ENCODE measurements at places on chromosomes 5 and 9.

DNA sequence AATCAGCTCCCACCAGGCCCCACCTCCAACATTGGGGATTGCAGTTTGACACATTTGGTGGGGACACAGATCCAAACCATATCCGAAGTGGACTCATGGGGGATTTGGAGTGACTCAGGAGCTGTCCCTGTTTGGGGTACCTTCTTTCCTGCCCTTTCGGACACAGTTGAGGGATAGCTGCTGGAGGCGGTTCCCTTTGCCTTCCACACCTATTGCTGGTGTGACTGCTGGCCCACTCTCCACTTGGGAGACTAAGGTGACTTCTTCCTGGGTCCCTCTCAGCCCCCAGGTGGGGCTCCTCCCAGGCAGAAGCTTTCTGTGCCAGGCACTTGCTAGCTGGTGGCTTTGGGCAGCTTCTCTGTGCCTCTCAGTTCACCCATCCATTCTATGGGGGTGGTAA lies 26.6 kb downstream of the LAMC3 start:
- no peak for DNase-seq

DNA sequence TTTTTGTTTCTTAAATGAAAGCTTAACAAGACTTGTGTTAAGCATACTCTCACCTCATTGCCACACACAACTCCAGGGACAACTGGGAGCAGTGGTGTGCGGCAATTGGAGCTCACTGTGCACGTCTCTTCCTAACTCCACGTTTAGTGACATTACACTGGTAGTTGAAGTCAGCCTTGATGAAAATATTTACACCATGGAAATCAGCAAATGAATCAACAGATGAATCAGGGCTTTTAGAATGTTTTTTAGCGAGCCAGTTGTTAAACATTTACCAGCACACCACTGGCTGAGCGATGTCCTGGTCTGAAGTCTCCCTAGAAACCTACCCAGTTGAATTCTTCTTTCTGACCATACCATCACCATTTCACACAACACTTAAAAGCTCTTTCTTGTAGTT lies 67.3 kb downstream of the KLHL3 start:
- DNase-seq, result peak; percentile 32

GRCh38 chr9:550333-550732 lies 291.2 kb upstream of the DMRT1 start:
- DNase-seq, result no peak

GRCh38 chr5:125054146-125054545 lies 307.7 kb upstream of the ZNF608 start:
- no peak for DNase-seq

DNA sequence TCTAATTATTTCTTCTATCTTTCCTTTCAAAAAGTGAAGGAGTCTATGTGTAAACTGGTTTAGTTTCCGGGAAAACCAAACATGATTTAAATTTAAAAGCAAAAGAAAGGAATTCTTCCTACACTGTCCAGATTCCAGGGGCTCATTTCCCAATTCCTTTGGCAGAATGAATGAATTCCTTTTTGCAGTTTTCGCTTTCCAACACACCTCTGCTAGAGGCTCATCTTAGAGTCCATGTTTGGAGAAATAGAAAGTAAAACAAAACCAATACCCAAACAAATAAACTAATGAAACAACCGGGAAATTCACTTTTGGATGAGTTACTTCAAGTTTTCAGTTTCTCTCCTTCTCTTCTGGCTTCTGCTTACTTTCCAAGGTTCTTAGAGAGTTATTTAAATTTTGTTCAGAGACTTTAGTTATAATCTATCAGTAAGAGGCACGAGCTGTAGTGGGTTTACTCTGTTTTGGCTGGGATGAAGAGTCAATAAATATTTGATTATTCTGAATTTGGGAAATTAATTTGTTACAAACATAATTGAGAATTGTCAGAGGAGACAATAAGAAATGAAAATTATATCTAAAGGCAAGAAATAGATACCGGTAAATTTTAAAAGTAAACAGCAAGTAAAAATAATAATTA lies 365.0 kb upstream of the CDH9 start:
- no peak for DNase-seq

DNA sequence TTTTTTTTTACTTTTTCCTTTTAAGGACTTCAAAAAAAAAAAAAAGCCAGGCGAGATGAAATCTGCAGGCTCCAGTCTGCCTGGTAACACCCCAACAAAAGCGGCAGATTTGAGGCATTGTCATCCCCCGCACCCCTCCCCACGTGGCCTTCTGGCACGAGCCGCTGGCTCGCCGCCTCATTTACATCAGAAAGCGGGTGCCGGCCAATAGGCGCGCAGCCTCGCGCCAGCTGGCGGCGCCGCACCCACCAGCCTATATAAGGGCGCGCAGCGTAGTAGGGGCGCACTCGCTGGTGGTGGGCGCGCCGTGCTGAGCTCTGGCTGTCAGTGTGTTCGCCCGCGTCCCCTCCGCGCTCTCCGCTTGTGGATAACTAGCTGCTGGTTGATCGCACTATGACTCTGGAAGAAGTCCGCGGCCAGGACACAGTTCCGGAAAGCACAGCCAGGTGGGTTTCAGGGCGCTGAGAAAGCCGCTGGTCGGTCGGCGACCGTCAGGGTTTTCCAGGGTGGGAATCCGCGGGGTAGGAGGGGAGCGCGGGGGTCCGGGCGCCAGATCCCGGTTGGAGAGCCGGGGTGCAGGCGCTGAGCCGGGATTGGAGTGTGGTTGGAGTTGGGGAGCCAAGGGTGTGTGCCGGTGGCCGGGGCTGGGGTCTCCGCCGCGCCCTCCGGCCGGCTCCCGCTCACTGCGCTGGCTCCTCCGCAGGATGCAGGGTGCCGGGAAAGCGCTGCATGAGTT lies at the start of gene GADD45G:
GADD45G (plus strand) TSS at position 284 of the 736 bp plus-strand sequence; CDS start at position 394, 110 bp downstream.
- peak; percentile 95 for DNase-seq

- DNase-seq, result peak; percentile 68
These were observed 713 bp downstream of the MOB3B start for GRCh38 chr9:27528886-27529315.

DNA sequence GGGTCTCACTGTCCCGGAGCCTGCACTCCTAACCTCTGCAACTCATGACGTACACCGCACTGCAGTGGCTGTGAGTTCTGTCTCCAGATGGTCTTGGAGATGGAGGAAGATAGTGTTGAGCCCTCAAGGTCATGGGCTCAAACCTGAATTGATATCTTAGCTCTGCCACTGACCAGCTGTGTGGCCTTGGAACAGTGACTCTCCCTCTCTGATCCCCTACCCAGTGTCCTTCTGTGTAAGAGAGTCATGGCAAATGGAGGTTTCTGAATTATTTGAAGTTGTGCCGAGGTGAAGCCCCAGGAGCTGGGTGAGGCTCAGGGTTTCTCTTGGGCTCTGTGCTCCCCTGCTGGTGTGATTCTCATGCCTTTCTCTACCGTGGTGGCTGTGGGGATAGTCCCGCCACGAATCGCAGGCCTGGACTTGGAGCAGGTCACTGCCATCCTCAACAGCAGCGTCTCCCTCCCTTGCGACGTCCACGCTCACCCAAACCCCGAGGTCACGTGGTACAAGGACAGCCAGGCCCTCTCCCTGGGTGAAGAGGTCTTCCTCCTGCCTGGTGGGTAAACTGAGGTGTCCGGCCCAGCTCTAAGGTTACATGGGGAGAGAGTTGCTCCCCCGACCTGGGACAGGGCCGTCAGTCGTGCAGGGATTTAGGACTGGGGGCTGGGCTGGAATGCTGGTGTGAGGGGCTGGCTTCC lies 60.6 kb upstream of the ASS1 start:
- no peak for DNase-seq

GRCh38 chr9:106503759-106504158 lies 359.2 kb upstream of the ZNF462 start:
- DNase-seq, result no peak

GRCh38 chr9:17462869-17463464 lies 115.9 kb upstream of the SH3GL2 start:
- DNase-seq, result peak; percentile 12

GRCh38 chr9:95459851-95460517 lies 56.8 kb downstream of the PTCH1 start:
- no peak for DNase-seq

DNA sequence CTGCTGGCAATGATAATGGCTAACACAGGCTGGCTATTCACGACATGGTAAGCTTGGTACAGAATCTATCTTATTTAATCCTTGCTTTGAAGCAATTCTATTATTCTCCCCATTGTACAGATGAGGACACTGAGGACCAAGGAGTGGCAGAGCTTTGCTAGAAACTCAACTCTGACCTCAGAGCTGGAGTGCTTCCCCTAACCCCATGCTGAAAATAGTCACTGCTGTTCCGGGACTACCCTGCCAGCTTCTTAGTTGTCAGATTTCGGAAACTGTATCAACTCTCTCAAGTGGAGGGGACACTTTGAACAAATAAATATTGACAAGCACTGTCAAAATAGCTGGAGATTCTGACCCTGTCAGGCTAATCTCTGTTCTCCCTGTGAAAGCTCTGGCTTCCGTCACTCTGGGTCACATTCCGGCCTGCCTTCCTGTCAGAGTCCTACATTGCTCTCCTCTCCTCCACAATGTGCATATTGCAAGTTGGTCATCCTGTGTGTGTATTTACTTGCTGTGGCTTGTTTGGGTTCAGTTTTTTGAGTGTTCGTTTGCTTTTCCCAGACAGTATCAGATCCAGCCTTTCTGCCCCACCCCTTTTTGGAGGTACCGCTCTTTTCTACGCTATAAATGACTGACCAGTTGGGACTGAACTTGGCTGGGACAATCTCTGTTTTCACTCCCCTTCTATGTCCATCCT lies 134.3 kb upstream of the MAP1B start:
- DNase-seq, result no peak

DNA sequence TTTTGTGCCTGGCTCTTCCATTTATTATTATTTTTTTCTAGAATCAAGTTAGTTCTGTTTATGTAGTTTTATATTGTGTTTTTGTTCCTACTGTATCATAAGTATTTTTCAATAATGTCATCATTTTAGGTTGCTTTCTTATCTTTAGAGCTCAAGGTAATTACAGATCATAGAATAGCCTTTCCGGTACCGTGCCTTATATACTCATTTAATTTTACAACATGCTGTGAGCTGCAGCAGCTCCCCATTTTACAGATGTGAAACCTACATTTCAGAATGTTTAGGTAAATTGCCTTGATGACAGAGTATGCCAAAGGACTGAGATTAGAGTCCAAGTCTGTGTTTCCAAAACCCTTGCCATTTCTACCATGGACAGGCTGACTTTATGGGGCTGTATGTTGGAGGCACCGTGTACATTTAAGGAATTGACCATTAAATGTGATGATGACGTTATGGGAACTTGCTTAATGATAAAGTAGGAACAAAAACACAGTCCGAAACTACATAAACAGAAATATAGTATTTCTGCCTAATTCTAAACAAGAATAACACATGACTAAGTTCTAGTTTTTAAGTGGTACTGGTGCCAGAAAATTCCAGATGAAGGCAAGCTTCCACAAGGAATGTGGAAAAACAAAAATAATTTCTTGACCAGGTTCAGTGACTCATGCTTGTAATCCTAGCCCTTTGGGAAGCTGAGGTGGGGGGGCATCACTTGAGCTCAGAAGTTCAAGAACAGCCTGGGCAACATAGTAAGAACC lies 97.7 kb downstream of the IQGAP2 start:
- peak; percentile 13 for DNase-seq

GRCh38 chr5:93154535-93154934 lies 426.5 kb downstream of the NR2F1-AS1 start:
- DNase-seq, result no peak

DNA sequence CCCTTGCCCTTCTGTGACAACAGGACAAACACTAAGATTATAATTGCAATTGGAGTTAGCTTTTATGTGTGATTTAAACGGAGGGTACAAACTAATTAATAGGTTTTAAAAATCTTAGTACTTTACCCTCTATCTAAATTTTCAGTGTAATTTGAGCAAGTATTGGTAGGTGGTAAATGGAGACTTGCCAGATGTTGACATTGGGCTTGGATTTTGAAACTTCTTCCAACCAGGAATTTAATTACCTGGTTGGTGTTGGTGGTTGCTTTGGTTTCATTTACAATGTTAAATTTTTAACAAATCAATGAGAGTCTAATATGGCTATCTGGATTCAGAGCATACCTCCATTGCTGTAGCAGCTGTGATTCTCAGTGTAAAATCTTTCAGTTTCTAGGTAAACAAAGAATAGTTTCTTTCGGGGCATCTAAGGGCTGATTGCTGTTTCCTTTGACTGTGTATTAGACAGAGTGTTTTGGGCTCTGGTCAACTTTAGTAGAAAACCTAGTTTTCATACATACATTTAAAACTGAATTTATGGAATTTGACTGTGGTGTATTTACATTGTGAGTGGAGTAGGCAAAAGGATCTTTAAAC lies 1.9 kb downstream of the DAPK1 start:
- DNase-seq, result no peak

DNA sequence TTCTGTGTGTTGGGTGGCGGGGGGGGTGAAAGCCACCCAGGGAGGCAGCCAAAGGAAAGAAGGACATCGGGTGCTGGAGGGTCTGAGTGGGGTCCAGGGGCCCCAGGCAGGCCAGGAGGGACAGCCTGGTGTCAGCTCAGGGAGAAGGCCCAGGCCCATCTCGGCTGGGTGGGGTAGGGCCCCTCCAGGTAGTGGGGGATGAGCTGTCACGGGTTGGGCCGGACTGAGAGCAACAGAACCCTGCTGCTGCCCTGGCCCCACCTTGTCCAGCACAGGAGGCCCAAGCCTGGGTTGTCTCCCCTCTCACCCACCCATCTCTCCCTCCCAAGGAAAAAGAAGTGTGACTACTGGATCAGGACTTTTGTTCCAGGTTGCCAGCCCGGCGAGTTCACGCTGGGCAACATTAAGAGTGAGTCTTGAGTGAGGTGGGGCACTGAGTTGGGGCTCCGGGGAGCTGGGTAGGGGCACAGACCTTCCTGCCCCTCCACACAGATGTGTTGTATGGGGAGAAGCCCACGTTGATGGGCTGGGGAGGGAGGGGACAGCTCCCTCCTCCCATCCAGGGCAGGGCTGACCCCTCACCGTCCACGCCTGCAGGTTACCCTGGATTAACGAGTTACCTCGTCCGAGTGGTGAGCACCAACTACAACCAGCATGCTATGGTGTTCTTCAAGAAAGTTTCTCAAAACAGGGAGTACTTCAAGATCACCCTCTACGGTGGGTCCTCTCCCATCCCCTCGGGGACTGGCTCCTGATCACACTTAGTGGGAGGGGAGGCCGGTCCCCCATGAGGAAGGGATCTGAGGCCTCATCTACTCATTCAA lies 2.3 kb downstream of the LCN2 start:
- no peak for DNase-seq

GRCh38 chr5:155049569-155050383 lies 36.2 kb downstream of the KIF4B start:
- DNase-seq, result no peak

DNA sequence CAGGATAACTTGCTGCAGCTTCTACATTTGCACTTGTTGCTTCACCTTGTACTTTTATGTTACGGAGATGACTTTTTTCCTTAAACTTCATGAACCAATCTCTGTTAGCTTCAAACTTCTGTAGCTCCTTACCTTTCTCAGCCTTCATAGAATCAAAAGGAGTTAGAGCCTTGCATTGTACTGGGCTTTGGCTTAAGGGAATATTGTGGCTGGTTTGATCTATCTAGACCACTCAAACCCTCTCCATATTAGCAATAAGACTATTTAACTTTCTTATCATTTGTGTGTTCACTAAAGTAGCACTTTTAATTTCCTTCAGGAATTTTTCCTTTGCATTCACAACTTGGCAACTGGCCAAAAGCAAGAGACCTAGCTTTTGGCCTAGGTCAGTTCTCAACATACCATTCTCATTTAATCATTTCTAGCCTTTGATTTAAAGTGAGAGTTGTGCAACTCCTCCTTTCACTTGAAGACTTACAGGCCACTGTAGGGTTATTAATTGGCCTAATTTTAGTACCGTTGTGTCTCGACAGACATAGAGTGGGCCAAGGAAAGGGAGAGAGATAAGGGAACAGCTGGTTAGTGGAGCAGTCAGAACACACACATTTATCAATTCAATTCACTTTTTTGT lies 63.7 kb downstream of the SHOC1 start:
- no peak for DNase-seq
